ENCODE measurements at places on chromosomes 7 and 10.

DNA sequence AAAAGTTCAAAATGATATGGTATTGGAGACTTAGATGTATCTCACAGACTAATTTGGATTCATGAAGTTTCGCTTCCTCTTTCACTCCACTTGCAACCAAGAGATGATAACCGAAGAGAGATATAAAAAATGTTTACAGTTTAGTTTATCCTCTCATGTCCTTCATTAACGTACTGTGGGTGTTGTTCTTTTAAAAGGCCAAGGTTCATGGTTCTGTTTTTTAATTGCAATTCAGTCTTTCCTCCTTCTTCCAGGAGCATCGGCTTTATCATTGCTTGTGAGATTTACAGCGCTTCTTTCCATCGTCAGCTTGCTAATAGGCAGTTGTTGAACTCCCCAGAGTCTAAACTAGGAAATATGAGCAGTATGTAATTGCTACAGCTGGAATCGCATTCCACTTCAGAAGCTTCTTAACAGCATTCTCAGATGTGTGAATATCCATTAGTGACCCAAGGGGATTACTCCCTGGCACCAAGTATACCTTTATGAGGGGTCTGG is 75.9 kb upstream of the HGF start:
- no peak for DNase-seq

GRCh38 chr7:36630112-36630650 is 94.1 kb downstream of the AOAH start:
- DNase-seq, result no peak

DNA sequence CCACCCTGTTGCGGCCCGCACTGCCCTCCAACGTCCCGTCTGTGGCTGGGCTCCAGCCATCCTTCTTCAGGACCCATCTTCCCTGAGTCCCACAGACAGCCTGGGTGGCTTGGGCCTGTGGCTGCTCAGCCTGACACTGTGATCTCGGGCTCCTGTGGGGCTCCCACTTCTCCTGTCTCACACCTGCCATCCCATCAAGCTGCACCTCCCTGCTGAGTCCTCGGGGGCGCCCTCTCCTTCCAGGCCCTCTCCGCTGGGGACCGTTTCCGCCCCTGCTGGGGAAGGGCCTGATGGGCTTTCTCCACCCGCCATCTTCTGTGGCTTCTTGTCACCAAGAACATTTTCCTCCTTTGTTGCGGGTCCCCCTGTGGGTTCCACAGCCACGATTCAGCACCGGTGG is 173.8 kb upstream of the PPP2R2D start:
- DNase-seq, result no peak

DNA sequence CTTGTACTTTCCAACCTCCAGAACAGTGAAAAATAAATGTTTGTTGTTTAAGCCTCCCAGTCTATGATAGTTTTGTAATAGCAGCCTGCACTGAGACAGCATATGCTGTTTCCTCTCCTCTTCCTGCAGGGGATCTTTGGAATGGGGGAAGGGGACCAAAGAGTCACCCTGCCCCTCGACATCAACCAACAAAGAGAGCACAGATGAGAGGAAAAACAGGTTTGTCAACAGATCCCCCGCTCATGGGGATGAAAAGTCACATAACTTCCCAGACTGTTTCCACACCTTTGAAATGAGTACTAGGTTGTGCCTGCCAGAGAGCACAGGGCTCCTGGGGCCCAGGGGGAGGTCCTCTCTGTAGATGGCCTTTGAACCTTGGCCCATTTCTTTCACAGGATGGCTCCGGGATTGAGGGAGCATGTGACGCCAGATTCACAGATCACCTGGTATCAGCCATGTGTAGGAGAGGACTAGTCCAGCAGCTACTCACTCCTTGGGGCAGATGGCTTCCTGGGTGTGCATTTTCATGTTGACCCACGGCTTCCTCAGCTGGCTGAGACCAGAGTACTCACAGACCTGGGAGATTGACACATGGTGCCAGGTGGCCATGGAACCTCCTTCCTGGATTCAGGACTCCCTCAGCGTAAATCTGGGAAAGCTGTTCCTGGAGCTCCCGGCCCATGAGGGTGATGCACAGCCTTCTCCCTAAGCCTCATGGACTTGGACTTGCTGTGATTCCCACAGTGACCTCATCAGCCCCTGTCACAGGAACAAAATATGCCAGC is 125.6 kb downstream of the CXCL12 start:
- no peak for DNase-seq

DNA sequence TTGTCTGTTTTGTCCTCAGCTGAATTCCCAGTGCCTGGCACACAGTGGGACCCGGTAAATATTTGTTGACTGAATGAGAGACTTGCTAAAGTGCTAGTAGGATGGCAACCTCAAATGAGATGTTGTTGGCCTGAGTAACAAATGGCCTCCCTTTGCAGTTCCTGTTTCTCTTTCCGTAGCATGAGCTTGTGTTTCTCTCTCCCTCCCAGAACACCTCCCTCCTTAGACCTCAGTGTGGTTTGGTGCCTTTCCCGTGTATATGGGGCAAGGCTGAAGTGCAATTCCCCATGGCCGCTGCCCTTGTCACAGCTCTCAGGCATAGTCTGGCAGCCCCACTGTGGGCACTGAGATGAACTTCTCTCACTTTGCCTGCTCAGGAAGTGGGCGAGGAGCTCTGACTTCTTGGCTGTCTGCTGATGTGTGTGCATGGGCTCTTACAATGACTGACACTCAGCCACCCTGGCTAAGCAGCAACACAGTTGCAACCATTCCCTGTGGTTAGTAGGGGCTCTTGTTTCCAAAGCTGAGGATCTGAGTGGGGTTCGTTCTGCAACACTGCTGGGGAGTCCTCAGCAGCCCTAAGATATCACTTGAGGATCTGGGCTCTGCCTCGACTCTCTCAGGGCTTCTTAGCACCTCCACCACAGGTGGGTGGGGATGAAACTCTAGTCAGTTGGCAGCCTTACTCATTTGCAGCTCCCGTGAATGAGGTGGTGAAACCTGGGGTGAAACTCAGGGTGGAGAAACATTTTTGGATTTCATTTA is 136.1 kb downstream of the ICA1 start:
- DNase-seq, result no peak

DNA sequence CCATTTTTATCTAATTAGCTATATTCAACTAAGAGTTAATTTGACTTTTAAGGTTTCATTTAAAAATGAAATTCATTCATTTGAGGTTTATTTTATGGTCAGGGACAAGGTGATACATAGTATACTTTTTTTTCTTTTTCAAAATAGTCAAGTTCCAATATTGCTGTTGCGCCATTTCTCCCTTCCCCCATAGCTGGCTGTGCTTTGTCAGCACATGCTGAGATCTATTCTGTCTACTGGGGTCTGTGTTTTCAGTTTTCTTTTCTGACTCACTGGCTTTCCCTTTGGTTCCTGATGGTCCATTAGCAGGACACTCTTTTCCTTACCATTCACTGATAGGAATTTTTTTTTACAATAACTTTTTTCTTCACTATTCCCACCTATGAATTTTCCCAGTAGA is 336.4 kb upstream of the TMEM229A start:
- DNase-seq, result no peak

DNA sequence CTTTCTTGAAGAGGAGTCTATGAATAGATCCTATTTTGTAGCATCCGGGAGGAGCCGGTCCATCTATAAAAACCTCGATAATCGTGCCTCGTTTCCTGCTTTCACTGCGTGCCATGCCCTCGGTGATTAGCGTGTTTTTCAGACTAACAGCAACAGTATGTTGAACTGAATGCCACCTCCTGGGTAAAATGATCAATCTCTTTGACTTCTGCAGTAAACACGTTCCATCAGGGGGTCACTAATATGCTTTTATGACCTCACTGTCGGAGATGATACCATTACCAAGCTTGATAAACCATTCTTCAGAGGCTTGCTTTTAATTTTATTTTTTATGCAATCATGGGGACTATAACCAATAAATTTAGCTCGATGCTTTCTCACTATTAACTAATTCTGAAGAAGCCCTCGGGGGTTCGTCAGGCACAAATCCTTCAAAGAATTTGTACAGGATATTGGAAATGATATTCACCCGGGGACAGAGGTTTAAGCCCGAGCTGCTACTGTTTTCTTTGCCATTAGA is 228.3 kb downstream of the ADARB2 start:
- no peak for DNase-seq

- no peak for DNase-seq
Measured at GRCh38 chr7:94062372-94062771, 58.2 kb upstream of the BET1 start.

DNA sequence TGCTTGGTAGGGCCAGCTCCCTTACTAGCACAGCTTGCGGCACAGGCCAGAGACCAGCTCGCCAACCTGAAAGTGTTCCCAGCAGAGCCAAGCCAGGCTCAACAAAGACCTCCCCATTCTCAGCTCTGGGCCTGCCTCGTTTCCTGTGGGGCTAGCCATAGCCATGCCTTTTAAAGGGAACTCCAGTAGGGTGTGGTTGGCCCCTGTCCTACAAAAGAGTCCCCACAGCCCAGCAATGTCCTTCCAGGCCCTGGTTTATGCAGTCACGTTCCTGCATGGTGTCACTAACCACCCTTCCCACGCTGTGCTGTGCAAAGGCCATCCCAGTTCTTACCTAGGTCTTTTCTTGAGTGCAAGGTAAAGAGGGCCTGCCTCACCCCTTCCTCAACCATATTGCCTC is 87.8 kb upstream of the LRRC4 start:
- DNase-seq, result no peak

DNA sequence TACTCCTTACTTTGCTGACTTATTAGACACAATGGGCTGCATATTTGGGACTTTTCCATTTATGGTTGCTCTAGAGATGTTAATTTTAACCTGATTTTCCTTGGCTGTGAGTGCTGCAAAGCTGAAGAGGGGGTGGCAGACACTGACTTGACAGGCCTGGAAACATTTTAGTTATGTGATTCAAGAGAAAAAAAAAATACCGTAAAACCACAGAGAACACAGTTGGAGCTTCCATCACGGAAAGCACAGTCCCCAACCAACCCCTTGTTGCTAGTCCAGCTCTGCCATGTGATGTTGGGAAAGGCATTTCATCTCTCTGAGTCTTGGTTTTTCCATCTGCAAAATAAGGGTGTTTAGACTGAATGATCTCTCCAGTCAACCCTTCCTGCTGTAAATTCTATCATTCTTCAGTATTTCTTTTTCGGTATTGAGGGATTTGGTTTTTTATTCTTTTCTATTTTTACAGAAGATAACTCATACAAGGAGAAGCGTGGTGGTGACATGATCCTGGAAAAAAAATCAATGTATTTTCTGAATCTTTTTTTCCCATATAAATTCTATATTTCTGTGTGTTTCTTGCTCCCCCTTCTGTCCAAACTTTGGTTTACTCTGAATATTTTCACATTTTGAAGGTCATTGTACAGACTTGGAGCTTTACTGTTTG is 246.1 kb downstream of the REEP3 start:
- no peak for DNase-seq

GRCh38 chr7:77566421-77566820 is 29.3 kb downstream of the PTPN12 start:
- no peak for DNase-seq

- DNase-seq, result no peak
Measured at GRCh38 chr10:119268428-119268827, 61.1 kb downstream of the GRK5 start.

DNA sequence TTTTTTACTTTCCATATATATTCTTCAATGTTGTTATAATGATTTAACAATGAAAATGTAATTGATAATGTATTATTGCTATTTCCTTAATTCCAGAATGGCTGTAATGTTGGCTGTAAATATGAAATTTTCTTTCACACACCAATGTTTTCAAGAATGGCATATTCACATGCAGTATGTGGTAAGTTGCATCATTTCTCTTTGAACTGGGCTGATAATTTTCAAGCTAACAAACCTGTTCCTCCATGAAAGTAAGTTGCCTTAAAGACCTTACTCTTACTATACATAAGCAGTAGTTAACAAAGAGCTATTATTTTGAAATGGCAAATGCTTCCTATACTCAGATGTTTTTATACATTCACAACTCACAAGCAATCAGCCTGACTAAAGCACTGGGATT is 154.5 kb downstream of the TMEM168 start:
- no peak for DNase-seq

- peak; percentile 35 for DNase-seq
Measured at GRCh38 chr7:16815001-16815400, 10.2 kb upstream of the AGR2 start.

DNA sequence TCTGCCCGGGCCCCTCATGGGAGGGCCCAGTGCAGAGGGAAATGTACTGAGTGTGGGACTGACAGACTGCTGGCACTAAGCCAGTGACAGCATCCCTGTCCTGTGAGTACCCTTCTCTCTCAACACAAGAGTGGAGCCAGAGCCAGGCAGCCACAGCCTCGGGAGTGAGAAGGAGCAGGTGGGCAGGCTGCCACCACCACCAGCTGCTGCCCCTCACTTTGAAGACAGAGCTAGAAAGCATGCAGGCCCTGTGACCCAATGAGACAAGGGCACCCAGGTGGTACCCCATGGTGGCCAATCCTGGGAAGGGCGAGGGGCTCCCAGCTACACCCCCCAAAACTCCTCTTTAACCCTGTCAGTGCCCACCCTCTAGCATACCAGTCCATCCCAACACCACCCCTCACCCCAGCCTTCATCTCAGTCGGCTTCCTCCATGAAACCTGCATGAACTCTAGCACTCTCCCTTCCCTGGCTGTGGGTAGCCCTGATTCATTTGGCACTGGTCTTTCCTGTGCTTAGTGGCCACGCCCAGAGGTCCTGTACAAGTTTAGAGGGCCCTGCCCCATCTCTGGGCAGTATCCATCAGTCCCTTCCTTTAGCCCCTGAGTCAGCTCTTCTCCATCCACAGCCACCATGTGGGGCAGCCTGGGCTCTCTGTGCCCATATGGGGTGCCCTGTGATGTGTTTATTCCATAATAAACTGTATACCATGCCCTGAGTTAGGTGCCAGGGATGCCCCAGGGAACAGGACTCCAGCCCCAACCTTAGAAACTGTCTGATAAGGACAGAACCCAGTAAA is 207.0 kb upstream of the ZMIZ1 start:
- DNase-seq, result no peak

DNA sequence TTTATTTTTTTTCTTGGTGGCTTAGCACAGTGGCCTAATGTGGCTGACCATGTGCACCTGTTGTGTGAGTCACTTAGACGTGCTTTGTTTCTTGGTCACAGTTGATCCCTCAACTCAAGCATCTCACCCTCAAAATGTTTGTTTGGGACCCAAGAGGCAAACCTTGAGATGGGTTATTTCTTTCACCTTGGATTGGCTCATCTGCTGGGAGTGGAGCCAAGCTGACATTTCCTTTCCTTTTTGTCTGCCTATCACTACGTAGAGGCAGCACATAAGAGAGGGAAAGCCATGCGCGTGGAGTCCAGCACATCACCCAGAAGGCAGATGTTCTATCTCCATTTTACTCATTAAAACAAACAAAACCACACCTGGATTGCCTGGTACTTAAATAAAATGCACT is 6.4 kb upstream of the PRKCQ start:
- DNase-seq, result no peak

DNA sequence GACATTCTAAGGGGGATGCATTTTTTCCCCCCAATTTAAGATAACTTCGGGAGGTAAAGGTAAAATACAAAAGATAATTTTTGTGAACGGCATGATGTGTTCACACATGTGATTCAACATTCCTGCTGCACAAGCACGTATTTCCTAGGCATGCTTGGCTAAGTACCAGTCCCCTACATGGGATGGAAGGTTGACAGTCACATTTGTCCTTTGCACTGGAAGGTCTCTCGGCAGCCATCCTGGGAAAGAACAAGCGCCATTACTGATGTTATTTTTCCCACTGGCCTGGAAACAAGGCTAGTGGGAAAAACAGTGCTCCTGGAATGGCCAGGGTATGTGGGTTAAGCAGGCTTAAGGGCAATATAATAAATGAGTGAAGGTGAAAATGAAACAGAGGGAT is 276.2 kb upstream of the AOAH start:
- no peak for DNase-seq

- DNase-seq, result no peak
Measured at GRCh38 chr10:46094931-46095750, 49.1 kb upstream of the MSMB start.

- DNase-seq, result no peak
Measured at GRCh38 chr7:151420144-151420543, 10.3 kb upstream of the WDR86 start.
